Effector CD4-positive, alpha-beta T cell (primary cell): ENCODE measurements at places on chromosomes 3 and 15.

DNA sequence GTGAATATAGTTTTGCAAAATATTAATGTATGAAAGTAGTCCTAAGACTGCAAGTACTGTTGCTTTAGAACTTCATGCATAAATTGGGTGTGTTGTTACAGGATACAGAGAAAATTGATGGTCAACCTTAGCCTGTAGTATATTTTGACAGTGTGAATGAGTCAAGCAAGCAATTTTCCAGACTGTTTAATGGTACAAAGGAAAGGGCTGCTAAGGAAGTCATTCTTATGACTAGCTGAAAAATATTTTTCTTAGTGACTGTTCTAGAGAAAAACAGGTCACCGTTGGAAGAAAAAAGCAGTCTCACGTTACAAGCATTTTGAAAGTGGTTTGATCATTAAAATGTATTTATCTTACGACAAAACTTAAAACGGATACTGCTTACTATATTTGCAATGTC, 49.2 kb downstream of the MBNL1 start:
- no peak for DNase-seq

DNA sequence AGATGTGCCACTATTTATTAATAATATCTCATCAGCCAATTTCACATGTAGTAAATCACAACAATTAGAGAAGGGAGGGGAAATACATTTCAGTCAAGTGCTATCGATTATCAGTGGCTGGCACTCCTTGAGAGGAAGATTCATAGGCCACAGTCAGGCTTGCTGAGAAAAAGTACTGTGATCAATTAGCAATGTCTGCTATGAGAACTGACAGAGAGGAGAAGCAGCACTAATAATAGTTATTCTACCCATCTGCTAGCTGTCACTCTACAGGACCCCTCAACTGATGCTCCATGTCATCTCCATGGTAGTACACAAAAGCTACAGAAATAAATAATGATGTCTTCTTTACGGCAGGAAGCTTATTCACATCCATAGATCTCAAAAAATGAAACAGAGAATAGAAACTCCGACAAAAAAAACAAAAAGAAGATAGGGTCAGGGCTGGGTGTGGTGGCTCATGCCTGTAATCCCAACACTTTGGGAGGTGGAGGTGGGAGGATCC, 351.3 kb downstream of the FOXP1 start:
- DNase-seq = no peak

GRCh38 chr15:60043744-60044435, 39.8 kb downstream of the FOXB1 start:
- DNase-seq = no peak

DNA sequence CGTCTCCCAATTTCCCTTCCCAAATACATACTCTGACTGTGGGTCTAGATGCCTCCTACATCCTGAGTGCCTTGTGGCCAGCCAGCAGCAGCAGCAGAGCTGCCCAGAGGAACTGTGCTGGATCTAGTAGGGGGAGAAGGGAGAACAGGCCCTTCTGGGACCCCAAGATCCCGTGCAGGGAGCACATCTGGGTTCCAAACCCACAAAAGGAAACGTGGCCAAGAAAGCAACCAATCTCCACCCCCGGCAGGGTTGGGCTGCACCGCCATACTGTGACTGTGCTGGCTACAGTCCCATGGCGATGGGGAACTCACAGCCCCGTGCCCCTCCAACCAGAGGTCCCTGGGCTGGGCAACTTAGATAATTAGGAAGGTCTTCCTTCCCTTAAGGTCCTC, 86.3 kb downstream of the PPCDC start:
- no peak for DNase-seq

- no peak for DNase-seq
Observed at GRCh38 chr3:175077216-175077615, 218.1 kb downstream of the NAALADL2 start.

- no peak for DNase-seq
Observed at GRCh38 chr15:90336705-90337141, 15.4 kb upstream of the ZNF774 start.

DNA sequence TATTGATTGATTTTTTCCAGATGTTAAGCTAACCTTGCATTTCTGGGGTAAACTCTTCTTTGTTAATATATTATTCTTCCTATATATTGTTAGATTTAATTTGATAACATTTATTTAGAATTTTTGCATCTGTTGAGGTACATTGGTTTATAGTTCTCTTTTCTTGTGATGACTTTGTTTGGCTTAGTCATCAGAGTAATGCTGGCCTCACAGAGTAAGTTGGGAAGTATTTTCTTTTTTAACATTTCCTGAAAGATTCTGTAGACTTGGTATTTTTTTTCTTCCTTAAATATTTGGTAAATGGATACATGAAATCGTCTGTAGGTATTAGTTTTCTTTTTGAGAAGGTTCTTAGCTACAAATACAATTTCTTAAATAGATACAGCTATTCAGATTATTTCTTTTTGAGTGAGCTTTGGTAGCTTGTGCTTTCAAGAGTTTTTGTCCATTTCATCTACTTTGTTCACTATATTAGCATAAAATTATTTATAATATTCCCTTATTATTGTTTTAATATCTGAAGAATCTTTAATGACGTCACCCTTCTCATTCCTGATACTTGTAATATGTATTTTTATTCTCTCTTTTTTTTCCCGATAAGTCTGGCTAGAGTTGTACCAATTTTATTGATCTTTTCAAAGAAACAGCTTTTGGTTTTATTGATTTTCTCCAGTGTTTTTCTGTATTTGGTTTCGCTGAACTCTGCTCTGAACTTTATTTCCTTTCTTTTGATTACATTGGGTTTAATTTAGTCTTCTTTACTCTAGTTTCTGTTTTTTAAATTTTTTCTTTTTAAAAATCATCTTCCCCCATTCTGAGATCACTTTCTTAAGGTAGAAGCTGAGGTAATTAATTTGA, 6.5 kb upstream of the HPS3 start:
- no peak for DNase-seq

GRCh38 chr3:184314700-184315542, 515 bp downstream of the EIF4G1 start:
- DNase-seq = peak; percentile 63

GRCh38 chr3:184568924-184569829, 7.6 kb downstream of the EPHB3 start:
- no peak for DNase-seq

DNA sequence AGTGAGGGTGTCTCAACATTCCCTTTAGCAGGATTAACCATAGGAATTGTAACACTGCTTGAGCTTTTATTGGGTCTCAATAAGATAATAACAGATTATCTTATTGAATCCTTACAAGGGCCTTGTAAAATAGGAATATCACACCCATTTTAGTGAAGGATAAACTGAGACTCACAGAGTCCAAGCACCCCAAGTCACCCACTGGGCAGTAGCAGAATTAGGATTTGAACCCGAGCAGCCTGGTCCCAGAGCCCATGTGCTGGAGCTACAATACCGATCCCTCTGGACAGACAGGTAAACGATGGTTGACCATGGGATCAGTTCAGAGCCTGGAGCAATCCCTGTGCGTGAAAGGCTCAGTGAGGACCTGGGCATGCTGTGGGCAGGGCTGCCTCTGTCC, 56.3 kb upstream of the MRPS22 start:
- no peak for DNase-seq

- DNase-seq = no peak
Observed at GRCh38 chr3:197878427-197878826, 71.6 kb upstream of the RPL35A start.

GRCh38 chr3:123349201-123349535, 99.7 kb downstream of the ADCY5 start:
- no peak for DNase-seq

GRCh38 chr3:170600005-170600624, 14.2 kb upstream of the SLC7A14 start:
- no peak for DNase-seq

GRCh38 chr15:101145362-101145761, 106.5 kb downstream of the CHSY1 start:
- DNase-seq = no peak

DNA sequence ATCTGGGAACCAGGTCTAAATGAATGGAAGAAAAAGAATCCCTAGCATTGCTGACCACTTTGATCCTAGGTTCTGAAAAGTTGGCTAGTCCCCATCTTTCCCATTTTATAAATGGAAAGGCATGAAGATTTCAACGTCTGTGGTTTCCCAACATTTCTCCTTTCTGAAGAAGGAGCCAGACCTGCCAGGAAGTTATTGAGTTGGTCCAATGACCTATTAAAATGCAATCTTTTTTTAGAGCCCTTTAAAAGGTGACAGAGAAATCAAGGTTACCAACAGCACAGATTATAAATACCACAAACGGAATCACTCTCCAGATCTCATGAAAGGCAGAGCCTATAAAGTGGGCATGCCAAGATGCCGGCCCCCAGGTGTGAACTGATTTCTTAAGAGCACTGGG, 505.6 kb upstream of the THBS1 start:
- no peak for DNase-seq

DNA sequence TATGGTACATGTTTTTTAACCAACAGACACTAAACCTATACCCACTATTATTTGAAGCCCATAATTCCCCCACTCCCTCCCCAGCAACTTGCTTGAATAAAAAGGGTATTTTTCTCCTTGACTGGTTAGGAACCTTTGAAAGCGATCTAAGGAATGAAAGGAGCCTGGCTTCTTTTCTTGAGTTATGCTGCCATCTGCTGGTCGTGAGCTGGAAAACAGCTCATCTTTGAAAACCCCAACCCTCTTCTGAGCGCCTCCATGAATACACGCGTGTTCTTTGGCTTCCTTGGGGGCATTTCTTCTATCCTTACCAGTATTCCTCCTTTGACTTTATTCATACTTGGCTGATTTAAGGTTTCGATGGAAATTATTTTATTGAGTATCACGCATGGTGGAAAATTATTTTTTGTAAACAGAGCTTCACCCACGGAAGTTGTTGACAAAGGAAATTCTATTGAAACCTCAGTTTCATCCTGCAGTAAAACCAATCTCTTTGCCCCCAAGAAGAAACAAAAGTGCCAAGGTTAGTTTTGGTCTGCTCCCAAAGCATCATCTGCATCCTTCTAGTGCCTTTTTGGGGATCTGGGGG, 171.6 kb downstream of the SV2B start:
- peak; percentile 46 for DNase-seq

- no peak for DNase-seq
Observed at GRCh38 chr3:197942956-197943556, 6.9 kb upstream of the RPL35A start.

DNA sequence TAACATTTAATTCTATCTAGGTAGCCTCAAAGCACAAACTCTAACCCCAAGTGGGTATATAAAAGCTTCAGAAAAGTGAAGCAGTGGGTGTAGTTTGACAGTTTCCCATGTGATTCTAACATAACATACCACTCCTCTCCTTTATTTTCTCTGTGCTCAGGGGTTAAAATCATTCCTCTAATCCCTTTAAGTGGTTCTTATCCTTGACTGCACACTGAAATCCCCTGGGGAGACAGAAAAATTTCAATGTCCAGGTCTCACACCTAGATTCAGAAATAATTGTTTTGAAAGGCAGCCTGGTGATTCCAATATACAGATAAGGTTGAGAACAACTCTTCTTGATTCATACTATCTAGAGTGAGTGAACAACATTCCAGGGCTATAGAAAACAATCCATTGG, 986.4 kb downstream of the ROBO1 start:
- DNase-seq = no peak

GRCh38 chr15:81926981-81927380, 118.8 kb downstream of the MEX3B start:
- no peak for DNase-seq
